NCI-H510A (cell line): ENCODE measurements at places on chromosomes 2 and 18.

DNA sequence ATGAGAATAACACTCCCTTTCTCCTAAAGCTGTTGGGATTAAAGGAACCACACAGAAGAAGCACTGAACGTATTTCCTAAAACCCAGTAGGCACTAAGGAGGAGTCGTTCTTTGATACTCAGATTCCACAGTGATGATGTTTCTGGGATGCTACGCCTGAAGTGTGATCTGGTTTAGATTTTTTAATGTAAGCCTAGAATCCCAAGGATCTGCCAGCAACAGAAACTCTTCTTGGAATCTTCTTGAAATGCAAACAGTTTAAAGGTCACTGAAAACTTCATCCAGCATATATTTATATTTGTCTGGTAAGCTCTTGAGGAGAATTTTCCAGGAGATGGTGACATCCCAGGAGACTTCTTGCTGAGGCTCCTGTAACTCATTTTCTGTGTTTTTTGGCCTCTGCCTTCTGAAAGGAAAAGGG, 247.6 kb upstream of the TRIB2 start:
- DNase-seq = no peak

DNA sequence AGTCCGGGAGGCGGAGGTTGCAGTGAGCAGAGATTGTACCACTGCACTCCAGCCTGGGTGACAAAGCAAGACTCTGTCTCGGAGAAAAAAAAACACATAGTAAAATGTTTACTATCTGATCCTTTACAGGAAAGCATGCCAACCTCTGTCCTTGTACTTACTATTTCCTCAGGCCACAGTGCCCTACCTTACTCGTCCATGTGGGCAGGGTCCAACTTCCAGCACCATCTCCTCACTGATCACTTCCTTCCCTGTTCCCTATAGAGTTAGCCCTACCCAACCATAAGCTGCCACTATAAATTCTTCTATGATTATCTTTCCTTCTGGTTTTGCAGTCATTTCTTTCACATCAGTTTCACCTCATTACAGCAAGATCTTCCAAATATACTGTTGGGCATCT, 136.2 kb downstream of the MYO5B start:
- no peak for DNase-seq

DNA sequence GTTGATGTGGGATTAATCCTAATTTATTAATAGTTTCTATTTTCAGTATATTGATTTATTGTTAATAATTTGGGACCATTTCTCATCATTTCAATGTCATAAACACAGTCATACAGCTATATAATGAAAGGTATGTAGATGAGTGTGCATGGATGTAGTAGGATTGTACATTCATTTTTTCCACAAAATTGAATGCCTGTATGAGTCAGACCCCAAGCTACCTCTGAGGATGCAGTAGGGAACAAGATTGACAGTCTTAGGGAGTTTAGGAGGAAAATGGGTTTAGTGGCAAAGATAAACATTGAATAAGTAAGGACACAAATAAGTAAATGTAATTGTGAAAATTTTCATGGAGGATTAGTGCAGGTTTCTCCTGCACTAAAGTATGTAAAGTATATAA, 14.1 kb upstream of the TMEFF2 start:
- DNase-seq = no peak

DNA sequence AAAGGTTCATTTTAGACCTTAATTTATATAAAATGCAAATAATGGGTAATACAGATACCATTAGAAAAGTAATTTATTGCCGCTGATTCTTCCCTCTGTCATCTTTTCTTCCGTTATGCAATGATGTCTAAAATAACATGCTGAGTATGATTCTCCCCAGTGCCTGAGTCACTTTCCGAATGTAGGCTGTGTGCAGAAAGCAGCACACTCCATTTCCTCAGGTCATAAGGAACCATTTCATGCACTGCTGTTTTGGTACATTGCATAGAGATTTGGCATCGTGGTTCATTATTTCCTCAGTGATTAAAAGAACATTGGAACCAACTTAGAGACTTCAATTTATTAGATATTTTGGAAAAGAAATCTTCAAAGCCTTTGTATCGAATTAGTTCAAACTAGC, 173.5 kb downstream of the CDH2 start:
- no peak for DNase-seq

DNA sequence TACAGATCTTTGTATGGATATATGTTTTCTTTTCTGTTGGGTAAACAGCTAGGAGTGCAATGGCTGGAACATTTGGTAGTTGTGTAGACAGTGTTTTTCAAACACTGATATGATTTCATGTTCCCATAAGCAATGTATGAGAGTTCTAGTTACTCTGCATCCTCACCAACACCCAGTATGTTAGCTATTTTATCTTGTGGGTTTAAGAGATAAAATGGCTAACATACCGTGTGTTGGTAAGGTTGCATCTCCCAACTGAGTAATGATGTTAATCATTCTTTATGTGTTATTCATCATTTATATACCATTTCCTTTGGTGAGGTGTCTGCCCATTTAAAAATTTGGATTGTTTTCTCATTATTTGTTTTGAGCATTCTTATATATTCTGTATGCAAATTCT, 65.7 kb downstream of the LYPD6B start:
- no peak for DNase-seq

GRCh38 chr18:53629337-53629736, 595.1 kb downstream of the MBD2 start:
- DNase-seq = no peak

DNA sequence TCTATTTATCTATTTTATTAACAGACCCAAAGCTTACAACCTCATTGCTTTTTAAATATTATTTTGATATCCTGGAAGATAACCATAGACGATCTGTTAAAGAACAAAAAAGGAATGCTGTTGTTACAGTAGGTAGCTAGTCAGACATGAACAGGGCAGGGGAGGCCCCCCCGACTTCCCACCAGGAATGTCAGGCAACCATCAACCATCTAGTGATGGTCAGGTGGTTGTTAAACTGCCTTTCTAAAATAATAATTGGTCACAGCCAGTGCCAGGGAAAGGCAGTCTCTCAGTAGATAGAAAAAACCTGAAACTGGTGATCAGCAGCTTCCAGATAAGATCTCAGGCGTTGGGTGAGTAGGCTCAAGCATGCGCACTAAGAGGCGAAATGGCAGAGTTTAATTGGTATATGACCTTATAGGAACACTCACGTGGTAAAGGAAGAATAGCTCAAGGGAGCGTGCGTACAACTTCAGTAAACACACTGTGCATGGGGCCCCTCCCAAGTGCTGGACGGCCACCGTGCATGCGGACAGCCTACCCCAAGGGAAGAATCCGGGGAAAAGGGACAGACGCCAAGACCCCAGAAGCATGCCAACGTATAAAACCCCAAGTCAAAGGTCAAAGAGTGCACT, 32.5 kb upstream of the CCL20 start:
- no peak for DNase-seq

DNA sequence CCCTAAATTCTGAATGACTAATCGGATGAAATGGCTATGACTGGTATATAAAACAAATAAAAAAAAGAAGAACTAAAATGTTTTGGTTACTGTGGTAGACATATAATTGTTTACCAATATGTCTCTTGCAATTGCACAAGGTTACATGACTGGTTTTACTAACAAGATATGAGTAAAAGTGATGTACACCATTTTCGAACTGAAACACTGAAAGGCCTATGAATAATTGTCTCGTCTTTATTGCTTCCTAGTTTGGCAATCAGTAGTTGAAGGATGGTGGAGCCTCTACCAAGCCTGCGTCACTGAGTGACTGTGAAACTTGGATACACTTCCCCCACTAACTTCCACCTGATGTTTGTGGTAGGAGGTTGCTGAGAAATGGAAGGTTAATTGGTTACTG, 16.5 kb downstream of the CDH19 start:
- no peak for DNase-seq

DNA sequence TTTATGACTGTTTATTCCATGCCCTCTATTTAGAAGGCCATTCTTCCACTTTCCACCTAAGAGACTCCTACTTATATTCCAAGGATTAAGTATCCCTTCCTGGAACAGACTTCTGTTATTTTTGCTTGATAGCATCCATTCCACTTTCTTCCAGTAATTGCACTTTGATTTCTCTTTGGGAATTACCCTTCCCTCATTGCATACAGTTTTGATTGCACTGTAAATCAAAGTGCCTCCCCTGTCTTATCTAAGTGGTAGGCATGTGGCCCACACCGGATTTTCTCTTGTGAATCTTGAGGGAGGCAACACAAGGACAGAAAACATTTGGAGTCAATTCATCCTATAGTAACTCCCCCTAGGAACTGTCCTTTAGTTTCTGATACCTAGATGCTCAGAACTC, 120.4 kb downstream of the PDE11A start:
- DNase-seq = no peak

DNA sequence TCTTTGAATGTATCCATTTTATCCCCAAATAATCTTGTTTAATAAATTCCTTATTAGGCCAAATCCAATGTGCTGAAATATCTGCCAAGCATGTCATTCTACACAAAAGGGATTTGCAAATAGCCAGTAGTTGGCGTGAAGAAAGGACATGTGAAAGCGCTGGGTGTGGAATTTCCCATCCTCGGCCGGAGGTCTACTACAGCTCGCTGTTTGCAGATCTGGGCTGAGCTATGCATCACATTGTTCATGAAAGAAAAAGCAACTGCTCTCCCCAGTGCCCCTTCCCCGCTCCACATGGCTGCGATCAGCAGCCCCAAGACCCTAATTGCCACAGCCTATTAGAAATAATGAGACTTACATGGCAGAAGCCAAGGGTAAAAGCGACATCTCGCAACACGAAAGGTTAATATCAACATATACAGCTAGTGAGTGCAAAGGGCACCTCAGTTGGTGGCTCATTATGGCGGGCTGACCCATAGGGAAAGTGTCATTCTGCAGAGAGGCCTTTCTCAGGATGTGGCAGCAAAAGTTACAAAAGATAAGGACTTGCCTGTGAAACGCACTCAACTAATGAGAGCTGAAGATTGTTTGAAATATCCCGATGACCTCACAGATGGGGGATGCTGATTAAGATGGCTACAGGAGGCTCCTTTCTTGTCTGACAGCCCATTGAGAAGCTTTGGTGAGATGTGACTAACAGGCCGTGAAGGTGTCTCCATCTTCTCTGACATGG, 126.9 kb upstream of the CYP1B1 start:
- DNase-seq = no peak

GRCh38 chr18:6718267-6718666, 11.2 kb upstream of the ARHGAP28 start:
- DNase-seq = no peak

- peak; percentile 19 for DNase-seq
Observed at GRCh38 chr2:191303140-191304005, 58.2 kb downstream of the MYO1B start.

DNA sequence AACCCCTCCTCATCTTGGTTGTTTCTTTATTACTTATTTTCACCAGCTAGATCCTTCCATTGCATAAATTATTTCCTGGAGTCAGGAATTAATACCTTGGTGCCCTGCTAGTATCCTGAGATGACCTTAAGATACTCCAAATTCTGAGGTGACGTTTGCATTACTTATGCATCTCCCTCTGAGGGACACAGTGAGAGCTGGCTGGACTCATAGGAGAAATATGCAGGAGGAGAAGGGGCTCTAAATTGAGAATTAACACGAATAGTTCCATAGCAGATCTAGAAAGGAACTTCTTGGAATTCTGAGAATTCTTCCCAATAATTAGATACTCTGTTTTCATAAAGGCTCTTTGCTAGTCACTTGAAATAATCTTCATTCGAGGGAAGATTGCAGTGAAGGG, 310.6 kb upstream of the ZEB2 start:
- no peak for DNase-seq

GRCh38 chr18:25352629-25353005, 651 bp upstream of the ZNF521 start:
- no peak for DNase-seq

DNA sequence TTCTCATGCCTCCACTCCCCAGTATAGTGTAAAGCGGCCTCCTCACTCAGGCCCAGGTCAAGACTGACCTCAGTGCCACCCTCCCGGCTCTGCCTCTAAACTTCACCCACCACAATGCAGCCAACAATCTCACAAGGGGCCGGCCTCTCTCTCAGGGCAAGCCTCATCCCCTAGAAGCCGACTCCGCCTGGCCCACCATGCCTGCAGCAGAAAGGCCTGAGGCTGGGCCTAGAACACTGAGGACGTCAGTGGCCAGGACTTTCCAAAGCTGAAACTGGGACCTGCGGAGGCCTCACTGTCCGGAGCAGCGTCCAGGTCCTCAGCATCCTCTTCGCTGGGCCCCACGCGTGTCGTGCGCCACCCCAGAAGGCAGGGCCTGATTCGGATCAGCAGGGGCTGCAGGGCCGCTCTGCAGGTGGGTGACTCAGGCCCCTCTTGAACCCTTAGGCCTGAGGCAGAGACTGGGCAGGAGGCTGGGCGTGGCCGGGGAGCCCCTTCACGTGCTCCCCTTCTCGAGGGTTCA, 52.9 kb downstream of the PKDCC start:
- DNase-seq = no peak

GRCh38 chr18:33594799-33595198, 16.8 kb downstream of the ASXL3 start:
- DNase-seq = no peak

DNA sequence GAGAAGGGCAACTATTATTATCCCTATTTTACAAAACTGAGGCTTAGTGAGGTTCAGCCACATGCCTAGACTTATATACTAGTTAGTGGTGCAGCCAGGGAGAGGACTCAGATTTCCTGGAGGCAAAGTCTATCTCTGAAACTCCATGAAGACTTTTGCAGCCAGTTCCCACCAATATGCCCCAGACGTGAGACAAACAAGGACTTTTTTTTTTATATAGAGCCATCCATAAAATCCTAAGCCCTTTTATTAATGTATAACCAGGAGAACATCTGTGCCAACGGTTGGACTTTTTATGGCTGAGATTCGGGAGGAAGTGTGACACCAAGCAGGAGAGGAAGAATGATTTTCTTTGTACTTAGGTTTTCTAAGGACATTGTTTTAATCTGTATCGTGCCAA, 29.9 kb downstream of the LIPG start:
- no peak for DNase-seq

GRCh38 chr2:233929352-233930022, 12.3 kb downstream of the TRPM8 start:
- DNase-seq = no peak

DNA sequence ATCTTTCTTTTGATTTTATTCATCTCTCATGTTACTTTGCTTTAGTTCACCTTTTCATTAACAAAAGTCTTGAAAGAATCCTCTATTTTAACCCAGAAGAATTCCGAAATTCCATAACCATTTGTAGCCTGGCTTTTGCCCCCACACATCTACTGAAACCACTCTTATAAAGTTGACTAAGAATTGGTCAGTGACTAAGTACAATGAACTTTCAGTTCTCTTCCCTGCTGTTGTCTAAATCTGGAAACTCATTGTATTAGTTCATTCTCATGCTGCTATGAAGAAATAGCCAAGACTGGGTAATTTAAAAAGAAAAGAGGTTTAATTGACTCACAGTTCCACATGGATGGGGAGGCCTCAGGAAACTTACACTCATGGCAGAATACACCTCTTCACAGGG, 49.9 kb upstream of the PNPT1 start:
- DNase-seq = no peak

DNA sequence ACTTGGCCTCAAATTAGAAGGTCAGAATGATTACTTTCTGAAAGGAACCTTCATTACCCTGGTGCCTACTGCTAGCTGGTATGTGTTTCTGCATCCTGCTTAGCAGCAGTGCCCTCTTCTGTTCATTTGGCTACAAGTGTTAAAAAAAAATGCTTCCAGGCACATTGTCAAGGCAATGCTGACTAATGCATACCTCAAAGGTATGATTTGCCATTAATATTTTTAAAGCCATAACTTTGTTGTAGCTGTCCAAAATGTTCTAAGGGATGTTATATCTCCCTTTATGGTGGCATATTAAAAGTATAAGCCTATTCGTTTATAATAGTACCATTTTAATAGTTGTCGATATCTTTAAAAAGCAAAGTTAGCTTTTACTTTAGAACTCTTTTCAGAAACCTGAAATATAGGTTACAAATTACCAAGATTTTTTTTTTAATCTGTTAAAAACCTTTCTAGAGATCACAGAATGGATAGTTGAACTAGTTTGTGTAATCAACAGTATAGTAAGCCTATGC, 52.0 kb upstream of the FAM171B start:
- DNase-seq = peak; percentile 1
